ENCODE measurements at places on chromosomes 7 and 10. TPM values are rescaled to one million over a fixed set of nuclear protein-coding genes. Genes with fewer than 3 reads are reported as not detected.

DNA sequence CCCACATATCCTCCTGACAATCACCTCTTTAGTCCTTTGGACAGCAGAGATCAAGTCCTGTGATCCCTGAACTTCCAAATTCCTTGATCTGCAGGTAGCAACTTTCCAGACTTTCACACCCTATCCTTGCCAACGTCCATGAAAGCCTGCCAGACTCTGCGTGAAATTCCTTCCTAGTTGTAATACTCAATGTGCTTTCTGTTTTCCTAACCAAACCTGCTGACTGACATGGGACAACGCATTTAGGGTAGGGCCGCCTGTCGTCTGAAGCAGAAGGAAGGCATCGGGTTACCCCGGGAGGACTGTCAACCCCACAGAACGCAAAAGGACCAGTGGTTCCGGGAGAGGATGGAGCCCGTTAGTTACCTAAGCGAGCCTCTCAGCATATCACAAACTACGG is 23.9 kb downstream of the ITGA8 start:
- DNase-seq = no peak

DNA sequence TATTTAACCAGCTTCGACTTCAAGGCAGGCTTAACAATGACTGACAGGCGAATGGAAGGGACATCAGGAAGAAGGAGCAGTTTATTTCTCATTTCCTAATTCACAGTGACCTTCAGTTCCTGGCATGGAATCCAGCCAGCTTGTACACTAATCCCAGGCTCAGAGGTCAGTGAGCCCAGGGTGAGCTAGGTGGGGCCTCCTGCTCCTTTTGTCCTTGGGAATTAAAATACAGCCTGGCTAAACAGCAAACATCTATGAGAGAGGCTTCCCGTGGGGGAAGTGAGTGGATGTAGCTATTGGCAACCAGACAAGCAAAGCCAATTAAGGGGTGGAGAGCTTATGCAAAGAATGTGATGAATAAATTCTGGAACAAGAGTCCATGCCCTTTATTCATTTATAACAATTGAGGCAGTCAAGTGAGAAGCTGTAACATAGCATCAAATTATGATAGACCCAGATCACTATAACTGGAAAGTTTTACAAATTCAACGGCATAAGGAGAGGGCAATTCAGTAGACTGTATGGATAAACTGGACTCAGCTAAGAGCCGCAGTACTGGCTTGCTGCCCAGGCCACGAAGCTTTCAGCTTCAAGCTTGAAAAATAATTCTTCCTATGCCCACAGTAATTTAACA is 57.1 kb downstream of the STK17A start:
- no peak for DNase-seq

GRCh38 chr10:6343305-6344010 is 140.7 kb downstream of the PFKFB3 start:
- no peak for DNase-seq

- DNase-seq = no peak
Observed at GRCh38 chr10:78520737-78521430, 487.2 kb downstream of the RPS24 start.

DNA sequence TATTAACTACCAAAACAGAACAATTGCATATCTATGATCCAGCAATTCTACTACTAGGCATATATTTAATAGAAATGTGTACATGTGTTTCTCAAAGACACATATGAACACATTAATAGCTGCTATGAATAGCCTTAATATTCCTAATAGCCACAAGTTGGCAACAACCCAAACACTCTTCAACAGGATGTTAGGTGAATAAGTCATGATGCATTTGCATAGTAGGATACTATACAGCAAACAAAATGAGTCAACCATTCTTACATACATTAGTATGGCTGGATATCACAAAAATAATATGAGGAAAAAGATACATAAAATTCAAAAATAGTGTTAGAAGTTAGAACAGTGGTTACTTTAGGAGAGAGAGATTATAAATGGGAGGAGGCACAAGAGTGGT is 26.8 kb upstream of the ZNF746 start:
- no peak for DNase-seq

DNA sequence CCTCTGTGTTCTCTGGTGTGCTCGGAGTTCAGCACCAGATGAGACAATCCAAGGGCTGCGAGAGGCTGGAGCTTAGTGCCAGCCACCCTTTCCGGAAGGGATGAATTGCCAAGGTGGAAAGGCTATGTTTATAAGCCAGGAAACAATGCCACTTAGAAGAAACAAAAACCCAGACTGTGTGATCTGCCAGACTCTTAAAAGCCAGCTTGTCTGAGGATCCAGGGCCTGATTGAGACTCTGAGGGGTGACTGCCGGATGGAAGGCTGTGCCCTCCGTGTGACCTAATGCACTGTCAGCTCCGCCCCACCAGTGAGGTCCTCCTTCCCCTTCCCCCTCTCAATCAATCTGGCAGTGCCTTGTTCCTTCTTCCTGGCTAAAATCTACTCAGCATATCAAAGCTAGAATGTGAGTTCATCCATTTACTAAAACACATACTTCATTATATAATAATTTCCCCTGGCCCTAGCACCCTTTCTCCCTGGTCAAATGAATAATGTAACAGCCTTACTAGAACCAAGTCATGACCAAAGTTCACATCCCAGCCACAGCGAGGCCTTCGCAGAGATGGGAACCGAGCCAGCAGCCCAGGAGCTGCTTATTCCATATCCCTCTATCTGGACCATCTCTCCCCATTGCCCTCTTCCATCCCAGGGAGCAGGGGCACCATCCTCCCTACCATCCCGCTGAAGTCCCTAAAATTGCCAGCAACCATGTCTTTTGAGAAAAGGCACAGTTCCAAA is 25.5 kb downstream of the FAM107B start:
- DNase-seq = no peak

GRCh38 chr7:97064972-97065587 is 40.4 kb upstream of the DLX5 start:
- no peak for DNase-seq

- DNase-seq = no peak
Observed at GRCh38 chr7:23617482-23617881, 20.3 kb downstream of the CCDC126 start.

- peak; percentile 12 for DNase-seq
Observed at GRCh38 chr10:92291921-92292845, 1.2 kb downstream of the MARCHF5 start.

- DNase-seq = no peak
Observed at GRCh38 chr7:55191926-55192692, 173.0 kb upstream of the LANCL2 start.

DNA sequence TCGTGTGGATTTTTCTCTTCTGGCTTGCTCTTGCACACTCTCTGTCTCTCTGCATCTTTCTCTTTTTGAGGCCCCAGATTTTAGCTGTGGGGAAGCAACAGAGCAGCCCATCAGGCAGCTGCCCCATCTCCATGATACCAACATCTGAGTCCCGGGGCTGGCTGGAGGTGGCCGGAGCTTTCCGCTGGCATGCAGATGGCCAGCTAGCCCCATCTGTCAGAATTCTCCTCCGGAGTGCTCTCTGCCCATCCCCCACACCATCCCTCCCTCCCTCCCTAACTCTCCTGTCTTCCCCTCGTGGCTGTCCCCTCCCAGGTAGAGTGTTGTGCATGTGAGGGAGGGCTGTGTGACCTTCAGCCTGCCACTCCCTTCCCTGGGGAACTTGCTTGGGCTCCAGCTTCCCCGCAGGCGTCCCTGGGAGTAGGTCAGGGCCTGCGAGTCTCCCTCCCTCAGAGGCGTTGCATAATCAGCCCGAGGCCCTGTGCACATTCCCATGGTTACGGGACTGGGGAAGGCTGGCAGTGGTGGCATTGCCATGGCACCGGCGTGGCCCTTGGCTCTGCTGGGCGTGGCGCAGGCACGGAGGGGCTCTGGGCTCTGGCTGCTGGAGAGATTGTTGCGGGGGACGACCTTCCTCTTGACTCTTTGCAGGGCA is 24.7 kb downstream of the GHRHR start:
- DNase-seq = no peak

DNA sequence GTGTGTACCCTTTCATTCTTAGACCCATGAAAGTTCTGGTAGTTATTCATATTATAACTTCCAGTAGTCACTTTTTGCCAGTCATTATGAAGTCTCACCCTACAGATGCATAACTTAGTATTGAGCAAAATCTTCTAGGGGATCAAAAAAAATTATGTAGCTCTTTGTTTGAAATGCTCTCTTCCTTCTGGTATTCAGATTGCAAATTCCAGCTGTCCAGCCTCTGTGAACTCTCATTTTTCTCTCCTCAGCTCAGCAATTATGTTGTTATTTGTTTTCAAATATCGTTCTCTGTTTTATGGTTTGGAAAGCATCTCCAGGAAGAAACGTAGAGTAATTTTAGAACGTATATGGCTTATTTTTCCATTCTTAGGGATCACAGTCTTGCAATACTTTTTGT is 442.5 kb downstream of the SEMA3D start:
- no peak for DNase-seq

DNA sequence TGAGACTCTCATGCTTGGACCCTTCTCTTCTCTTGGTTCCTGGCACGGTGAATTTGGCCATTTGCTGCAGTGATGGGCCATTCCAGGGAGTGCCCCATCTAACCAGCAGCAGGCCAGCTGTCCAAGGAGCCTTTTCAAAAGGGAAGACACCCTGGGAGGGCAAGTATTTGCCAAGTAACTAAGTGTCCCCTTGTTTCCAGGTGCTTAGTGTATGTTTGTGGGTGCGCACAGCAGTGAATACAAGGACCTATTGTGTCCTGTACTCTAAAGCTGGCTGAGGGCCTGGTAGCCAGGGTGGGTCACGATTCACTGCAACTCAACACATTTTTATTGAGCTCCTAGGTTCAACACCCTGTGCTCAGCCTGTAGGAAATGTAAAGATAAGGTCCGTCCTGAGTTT is 348.8 kb downstream of the RNLS start:
- DNase-seq = no peak

- no peak for DNase-seq
Observed at GRCh38 chr10:102581981-102582580, 62.2 kb upstream of the TRIM8 start.

DNA sequence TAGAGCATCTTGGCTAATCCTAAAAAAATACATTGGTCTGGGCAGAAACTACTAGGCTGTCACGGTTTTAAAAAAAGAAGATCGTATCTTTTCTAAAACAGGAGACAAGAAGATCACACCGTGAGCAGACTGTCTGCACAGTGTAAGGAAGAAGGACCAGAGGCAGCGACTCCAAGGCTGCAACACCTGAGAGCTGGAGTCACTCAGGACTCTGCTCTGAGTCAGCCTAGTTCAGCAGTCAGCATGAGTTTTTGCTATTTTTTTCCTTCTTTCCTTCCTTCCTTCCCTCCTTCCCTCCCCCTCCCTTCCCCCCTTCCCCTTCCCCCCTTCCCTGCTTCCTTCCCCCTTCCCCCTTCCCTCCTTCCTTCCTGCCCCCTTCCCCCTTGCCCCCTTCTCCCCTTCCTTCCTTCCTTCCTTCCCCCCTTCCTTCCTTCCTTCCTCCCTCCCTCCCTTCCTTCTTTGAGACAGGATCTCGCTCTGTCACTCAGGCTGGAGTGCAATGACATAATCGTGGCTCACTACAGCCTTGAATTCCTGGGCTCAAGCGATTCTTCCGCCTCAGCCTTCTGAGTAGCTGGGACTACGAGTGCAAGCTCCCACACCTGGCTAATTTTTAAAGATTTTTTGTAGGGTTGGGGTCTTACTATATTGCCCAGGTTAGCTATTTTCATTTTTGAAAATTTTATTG is 24.4 kb downstream of the BAG3 start:
- DNase-seq = no peak

GRCh38 chr7:34567906-34568305 is 90.1 kb upstream of the NPSR1 start:
- DNase-seq = no peak

- no peak for DNase-seq
Observed at GRCh38 chr10:127827354-127828140, 65.2 kb downstream of the CLRN3 start.

DNA sequence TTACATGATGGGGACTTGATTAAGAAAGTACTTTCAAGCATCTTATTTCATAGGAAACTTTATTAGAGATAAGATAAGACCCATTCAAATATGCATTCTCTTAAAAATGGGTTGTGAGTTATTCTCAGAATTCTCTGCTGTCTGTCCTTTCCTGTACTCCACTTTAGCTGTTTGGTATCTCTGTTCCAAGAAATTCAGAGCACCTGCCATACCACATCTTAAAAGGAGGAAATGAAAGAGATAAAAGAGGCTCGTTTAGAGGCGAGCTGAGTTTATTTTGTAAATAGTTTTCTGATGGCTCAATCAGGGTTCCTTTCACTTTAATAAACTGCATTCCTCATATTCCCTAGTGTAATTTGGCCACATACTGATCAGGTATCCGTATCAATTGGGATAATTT is 87.2 kb downstream of the MDFIC start:
- no peak for DNase-seq

GRCh38 chr10:86355571-86356038 is 11.0 kb downstream of the GRID1 start:
- no peak for DNase-seq

GRCh38 chr10:76114581-76115001 is 683.2 kb downstream of the LRMDA start:
- DNase-seq = no peak

GRCh38 chr7:108200326-108200725 is 70.2 kb upstream of the LAMB4 start:
- no peak for DNase-seq

DNA sequence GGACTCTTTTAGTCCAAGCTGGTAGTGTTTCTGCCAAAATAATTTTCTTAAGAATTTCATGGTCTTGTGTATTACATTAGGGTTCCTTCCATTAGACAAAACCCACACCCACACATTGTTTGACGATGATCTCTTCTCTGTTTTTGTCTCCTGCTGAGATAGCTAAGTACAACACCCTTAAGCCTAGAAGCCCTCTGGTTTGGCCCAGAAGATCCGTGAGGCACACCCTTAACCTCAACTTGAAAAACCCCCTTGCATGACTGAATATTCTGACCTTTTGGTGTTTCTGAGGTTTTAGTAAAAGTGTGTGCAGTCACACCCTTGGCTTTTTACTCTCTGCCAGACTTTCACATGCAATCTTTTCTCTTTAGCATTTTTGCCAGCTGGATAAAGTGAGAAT is 29.3 kb upstream of the ERCC6 start:
- no peak for DNase-seq

DNA sequence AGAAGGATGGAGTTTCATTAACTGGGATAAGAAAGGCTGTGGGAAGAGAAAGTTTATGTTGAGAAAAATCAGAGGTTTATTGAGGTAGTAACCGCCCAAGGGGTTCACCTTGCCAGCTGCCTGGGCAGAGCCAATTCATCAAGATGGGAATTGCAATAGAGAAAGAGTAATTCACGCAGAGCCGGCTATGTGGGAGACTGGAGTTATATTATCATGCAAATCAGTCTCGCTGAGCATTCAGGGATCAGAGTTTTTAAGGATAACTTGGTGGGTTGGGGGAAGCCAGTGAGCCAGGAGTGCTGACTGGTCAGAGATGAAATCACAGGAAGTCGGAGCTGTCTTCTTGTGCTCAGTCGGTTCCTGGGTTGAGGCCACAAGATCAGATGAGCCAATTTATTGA is 70.6 kb downstream of the MALRD1 start:
- DNase-seq = no peak

Gene TRIL
- not detected for total RNA-seq

Gene SFXN2
- total RNA-seq = 31.2 TPM

Gene SLC18A3
- not detected for total RNA-seq

Gene LAMB1
- 0.26 TPM for total RNA-seq

Gene EN2
- total RNA-seq = not detected

Gene SEMA4G
- total RNA-seq = 0.69 TPM

Gene AP3M1
- 56.7 TPM for total RNA-seq
